ENCODE measurements at places on chromosomes 16 and 17.

- peak; percentile 49 for DNase-seq
These were observed 12.9 kb upstream of the ELAC2 start for GRCh38 chr17:13030459-13031300.

- no peak for DNase-seq
These were observed 266.0 kb downstream of the PHKB start for GRCh38 chr16:47727131-47727530.

DNA sequence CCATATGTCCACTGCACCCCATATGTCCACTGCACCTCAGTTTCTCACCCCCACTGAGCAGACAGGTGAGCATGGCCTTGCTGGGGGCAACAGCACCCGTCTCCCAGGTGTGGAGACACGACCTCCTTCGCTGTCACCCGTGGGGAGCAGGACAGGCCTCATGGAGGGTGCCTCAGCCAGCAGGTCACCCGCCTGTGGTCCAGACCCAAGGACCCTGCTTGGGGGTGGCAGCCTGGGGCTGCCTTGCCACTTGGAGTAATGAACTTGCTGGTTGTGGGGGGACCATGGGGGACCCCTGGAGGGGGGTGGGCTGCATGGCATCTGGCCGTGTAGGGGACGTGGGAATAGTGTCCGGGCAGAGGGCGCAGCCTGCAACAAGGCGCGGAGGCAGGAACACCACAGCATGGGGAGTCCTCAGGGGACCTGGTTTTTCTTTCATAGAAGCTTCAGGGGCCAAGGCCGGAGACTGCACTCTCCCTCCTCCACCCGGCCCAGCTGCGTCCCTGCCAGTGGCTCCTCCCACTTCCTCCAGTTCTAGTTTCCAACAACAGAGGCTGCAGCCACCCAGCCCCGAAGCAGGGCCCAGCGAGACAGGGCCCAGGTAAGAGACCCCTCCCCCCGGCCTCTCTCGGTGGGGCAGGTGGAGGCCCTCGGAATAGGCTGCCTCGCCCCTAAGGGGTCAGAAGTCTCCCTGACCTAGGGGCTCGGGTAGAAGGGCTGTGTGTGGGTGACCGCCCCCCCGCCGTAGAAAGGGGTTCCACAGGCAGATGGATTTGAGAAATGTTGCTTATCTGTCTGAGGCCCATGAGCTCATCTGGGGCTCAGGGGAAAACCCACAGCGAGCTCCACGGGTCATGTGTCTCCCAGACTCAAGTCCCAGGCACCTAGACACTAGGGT is at the start of gene NHLRC4:
Gene NHLRC4 (plus strand): TSS at position 531 of the 898 bp plus-strand sequence. CDS start 1,043 bp downstream, outside the sequence.
- DNase-seq, result peak; percentile 49

- no peak for DNase-seq
These were observed at the start of gene RNF222 for GRCh38 chr17:8397636-8398035. Gene RNF222 (minus strand): TSS chr17:8397827. CDS start chr17:8393461, 4,366 bp downstream.

DNA sequence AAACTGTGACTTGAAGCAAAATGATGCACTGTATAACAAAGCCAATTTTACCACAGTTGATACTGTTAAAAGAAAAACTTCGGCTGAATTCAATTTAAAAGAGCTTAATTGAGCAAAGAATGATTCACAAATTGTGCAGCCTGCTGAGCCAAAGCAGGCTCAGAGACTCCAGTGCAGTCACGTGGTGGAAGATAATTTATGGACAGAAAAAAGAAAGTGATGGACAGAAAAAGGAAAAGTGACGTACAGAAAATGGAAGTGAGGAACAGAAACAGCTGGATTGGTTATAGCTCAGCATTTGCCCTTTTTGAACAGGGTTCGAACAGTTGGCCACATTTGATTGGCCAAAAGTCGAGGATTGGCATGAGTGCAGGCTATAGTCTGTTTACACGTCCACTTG is 25.7 kb downstream of the ZSWIM7 start:
- no peak for DNase-seq

DNA sequence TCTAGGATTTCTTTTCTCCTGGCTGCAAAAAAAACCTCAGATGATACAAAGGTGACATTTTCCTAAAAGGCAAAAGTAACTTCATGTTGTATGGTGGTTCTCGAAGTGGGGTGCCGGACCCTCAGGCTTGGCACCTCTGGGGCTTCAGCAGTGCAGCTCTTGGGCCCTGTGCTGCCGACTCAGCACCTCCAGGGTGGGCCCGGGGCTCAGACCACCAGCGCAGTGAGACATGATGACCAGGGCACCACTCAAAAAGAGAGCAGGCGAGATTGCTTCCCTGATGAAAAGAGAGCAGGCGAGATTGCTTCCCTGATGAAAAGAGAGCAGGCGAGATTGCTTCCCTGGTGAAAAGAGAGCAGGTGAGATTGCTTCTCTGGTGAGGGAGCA is 98.7 kb upstream of the ZNF750 start:
- DNase-seq, result no peak

DNA sequence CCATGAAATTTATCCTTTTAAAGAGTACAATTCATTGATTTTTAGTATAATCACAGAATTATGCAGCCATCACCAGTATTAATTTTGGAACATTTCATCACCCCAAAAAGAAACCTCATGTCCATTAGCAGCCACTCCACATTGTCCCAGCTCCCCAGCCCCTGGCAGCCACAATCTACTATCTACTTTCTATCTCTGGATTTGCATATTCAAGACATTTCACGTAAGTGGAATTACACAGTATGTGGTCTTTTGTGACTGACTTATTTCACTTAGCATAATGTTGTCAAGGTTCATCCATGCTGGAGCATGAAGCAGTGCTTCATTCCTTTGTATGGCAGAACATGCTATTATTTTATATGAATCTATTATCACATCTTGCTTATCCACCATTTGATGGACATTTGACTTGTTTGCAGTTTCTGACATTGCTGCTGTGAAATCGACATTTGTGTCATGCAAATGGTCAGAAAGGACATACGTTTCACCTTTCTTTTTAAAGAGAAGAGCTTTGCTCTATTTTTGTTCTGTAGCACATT is 10.7 kb downstream of the METTL9 start:
- no peak for DNase-seq

DNA sequence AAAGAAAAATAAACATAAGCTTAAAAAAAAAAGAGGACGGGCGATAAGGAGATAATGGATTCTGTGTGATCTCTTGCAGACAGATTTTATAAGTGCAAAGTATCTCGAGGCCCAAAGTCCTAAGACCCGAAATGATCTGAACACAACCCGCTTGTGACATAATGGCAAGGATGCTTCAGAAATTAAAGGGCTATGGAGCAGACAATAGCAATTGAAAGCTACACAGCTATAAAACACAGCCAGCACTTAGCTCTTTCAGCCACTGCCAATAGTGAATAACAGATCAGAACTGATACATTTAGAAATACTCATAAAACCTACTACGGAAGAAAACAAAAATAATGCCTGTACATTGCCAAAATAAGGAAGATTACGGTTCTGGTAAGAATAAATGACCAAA is 117.5 kb downstream of the ZFHX3 start:
- DNase-seq, result no peak

DNA sequence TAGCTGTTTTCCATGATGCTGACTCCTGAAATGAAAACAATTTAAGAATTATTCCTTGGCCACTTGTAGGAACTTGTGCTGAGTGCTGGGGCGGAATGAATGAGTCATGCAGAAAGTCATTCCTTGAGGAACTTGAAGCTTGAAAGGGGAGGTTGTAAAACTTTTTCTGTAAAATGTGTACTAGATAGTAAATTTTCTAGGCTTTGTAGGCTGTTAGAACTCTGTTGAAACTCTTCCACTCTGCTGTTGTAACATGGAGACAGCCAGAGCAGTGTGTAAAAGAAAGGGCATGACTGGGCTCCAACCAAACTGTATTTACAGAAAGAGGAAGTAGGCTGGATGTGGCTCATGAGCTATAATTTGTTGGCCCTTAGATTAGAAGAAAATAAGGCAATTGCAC is 46.1 kb downstream of the ABCA8 start:
- DNase-seq, result peak; percentile 90

- no peak for DNase-seq
These were observed 6.8 kb downstream of the ELOB start for GRCh38 chr16:2770057-2770951.

Data from fibroblast of the conjunctiva (primary cell).